ENCODE measurements at places on chromosomes 7 and 10.
A peak's percentile ranks its signal among the peaks of the same experiment; 100 is the strongest.

DNA sequence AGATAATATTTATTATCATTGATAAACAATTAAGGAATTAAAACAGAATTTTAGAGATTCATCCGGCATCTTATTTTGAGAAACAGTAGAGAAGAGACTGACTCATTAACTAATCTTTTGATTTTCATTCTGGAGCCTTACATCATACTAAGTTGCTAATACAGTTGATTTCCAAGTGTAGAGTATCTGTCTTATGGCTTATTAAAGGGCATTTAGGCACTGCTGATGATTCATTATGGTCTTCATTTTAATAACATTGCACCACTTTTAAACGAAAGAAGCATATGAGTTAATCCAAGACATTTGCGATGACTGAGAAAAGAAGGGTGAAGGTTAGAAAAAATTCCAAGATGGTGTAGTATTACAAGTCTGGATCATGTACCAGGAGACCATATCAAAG lies 186.0 kb upstream of the CACNA2D1 start:
- no peak for DNase-seq

- peak; percentile 55 for DNase-seq
Measured at GRCh38 chr7:105581066-105581811, at the start of gene EFCAB10. EFCAB10 (minus strand) TSS chr7:105581493; CDS start chr7:105581463, 30 bp downstream.

- no peak for DNase-seq
Measured at GRCh38 chr10:107168738-107169137, 4.2 kb upstream of the SORCS1 start.

DNA sequence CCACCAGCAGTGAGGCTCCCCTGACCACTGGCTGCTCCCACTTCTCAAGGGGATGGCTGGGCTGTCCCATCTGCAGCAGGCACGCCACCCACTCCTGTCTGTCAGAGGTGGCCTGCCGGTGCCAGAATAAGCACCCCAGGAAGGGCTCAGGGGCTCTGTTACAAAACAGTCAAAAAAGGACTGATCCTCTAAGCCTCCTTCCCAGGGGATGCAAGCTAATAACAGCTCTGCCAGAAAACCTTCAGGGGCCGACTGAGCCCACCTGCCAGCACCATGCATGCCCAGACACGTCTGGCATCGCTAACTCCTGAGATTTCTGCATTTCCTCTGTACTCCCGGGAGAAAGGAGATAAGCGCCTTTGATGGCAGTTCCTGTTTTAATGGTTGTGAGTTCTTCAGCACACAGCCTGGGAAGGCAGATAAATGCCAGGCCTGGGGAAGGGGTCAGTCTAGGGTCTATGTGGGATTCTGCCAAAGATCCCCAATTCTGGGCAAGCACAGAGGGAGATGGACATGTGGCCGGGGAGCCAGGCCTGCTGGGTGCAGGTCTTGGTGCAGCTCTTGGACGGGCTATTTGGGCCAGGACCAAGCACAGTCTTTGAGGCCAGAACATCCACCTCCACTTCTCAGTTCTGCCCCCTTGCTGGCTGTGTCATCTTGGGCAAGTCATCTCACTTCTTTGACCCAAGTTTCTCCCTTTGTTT lies 128.4 kb downstream of the ARHGAP22 start:
- DNase-seq, result no peak

GRCh38 chr10:103767756-103768155 lies 87.6 kb downstream of the SH3PXD2A start:
- no peak for DNase-seq

DNA sequence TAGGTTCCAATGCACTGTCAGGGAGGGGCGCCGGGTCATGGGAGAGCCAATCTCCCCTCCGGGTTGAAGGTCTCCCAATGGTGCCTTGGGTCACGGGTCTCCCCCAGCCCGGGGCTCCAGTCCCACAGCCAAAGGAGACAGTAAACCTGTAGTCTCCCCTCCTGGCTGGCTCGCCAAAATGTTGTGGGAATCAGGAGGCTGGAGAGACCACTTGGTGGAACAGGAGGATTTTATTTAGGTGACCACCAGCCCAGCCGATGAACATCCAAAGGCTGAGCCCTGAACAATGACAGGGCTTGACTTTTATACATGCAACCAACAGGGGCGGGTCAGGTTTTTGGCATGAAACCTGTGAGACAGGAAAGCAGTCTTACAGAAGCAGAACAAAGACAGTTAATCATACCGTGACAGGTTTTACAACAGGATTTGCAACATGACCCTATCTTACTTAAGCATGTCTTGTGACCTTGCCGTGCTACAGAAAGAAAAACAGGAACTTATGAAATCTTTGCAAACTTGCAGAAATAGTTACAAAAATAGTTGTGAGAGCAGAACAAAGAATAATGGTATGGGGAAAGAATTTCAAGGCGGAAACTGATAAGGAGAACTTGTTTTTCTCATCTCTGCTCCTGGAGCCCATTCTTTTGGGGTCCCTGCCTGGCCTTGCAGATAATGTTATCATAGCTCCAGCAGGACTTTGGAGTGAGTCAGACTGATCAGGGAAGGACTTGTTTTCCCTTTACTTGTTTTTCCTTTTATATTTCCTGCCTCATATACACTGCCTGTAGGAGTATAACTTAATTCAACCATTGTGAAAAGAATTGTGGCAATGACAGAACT lies 7.1 kb downstream of the ERV3-1 start:
- no peak for DNase-seq

DNA sequence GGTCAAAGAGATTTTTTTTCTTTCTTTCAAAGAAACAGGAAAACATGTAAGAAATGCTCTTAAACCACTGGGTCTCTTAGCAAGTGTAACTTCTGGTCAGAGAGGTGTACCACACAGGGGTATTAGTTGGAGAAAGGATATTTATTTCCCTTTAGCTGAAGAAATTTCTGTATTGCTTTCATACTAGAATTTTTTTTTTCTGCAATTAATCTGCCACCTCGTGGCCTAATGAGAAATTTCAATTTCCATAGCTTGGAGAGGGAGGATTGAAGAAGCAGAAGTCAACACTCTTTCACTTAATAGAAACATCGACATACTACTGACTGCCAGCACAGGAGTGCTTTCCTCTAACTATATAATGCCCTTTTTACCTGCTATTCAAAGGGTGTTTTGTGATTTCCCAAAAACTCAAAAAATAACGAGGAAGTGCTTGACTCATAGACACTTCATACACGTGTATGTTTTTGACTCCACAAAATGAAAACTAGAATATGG lies 177.6 kb upstream of the NAMPT start:
- no peak for DNase-seq

GRCh38 chr7:69922026-69922803 lies 323.9 kb downstream of the AUTS2 start:
- no peak for DNase-seq

- DNase-seq, result no peak
Measured at GRCh38 chr10:95759233-95759826, 3.4 kb downstream of the ENTPD1 start.

- no peak for DNase-seq
Measured at GRCh38 chr10:59880971-59881510, 25.3 kb downstream of the CCDC6 start.

- DNase-seq, result no peak
Measured at GRCh38 chr10:104333728-104334373, 4.4 kb downstream of the ITPRIP start.

DNA sequence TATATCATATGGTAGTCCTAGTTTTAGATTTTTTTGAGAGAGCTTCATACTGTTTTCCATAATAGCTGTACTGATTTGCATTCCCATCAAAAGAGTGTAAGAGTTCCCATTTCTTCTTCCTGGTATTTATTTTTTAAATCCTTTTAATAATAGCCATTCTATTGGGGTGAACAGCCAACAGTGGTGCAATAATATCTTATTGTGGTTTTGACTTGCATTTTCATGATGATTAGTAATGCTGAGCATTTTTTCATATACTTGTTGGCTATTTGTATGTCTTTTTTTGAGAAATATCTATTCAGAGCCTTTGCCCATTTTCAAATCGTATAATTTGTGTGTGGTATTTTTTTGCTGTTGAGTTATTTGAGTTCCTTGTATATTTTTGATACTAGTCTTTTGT lies 167.4 kb downstream of the FZD1 start:
- DNase-seq, result no peak

DNA sequence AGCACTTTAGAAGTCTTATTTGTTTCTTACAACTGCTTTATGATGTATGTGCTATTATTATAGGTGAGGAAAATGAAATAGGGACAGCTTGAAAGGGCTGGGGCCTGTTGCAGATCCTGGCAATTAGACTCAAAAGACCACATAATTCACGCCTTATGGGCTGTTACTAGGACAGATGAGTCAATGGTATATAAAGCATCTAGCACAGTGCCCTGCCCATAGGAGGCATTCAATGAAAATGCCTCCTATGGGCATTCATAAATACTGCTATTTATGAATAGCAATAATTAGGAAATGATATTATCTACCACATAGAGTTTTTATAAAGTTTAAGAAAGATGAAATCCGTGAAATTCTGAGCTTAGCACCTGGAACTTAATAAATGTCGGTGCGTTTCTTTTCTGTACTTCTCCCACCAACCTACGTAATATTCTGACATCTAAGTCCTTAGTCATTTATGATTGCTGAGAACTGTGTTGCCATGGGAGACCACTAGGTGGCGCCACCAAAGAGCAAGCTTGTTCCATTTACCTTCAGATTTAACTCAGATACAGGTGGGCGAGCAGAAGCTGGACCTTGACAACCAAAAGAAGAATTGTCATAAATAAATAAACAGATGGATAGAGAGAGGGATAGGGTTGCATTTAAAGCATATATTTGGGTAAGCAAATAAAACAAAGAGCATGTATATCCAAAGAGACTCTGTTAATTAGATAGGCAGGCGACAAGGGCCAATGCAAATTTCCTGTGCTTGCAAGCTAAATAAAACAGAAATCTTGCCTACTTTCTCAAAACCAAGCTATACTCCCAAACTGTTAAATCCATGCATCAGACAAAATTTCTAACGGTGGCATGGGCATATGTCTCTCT lies 699.9 kb downstream of the INHBA start:
- no peak for DNase-seq

DNA sequence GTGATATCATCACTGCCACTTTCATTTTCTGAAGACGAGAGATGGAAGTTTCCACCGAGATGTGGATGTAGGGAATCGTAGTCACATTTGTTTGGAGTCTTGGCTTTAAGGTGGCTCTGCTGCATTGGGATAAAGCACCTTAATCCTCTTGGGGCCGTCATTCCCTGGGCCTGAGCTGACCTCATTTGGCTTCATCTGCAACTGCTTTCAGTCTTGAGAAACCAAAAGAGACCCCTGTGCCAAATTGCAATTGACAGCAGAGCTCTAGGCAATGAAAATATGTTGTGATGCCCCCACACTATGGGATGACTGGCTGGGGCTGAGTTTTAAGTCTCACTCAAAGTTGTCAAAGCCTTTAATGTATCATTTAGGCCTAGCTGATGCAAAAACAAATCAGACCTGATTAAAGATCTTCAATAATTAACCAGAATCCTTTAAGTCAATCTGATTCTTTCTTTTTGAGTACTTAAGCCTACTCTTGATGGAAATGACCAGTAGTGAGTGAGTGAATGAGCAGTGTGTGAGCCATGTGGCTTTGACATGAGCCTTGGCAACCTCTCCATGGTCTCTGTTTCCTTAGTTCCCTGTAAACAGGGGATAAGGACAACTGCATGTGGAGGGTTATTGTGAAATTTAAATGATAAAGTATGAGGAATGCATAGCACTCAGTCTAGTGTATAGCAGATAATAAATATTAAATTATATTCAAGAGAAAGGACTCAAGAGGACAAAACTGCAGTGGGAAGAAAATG lies 155.0 kb downstream of the BMPER start:
- no peak for DNase-seq

GRCh38 chr10:124943301-124944092 lies 1.6 kb downstream of the ZRANB1 start:
- no peak for DNase-seq

- no peak for DNase-seq
Measured at GRCh38 chr7:70586822-70587221, 545.1 kb upstream of the GALNT17 start.

GRCh38 chr10:133235265-133235855 lies 2.3 kb upstream of the VENTX start:
- no peak for DNase-seq

DNA sequence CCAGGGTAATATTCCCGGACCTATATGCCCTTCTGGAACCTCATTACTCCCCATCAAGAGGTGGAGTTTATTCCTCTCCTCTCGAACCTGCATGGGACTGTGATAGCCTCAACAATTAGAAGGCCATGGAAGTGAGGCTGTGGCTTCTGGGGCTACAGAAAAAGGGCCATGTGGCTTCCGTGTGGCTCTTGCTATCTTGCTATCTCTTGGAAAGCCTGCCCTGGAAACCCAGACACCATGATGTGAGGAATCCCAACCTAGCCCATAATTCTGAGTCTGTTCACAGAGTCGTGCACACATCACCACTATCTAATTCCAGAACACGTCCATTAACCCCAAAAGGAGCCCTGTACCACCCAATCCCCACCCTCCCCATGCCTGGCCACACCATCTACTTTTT lies 20.8 kb upstream of the SH3PXD2A start:
- no peak for DNase-seq

DNA sequence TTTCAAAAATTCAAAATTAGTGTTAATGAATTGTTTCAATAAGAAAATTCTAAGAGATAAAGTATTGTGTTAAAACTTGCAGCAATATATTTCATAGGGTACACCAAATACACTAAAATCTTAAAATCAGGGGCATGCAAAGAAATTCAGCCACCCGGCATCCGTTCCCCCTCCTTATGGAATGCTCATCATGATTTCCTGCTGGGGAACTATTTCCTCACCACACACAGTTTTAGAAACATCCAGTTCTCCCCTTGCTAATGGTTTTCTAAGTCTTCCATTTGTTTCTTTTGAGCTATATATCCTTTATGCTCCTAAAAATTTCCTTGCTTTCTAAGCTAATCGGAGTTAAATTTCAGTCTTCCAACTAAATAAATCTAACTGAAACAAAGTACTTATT lies 60.7 kb downstream of the CHCHD3 start:
- no peak for DNase-seq

GRCh38 chr10:74637685-74638084 lies 188.7 kb upstream of the KAT6B start:
- DNase-seq, result no peak

DNA sequence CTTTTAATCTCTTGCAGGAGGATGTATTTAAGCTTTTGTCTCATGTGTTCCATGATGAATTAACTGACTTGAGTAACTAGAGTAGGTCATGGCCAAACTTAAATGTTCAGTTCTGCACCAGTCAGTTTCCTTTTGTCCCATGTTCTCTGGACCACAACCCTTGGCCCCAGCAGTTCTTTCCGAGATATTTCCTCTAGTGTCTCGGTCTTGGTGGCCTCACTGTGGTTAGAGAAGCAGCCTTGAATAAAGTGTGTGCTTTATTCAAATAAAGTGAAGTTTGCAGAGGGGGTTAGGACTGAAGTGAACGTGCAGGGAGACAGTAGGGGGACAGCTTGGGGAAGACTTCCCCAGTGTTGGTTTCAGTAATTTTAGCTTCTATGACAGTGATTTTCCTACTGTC lies 9.3 kb downstream of the ZNF212 start:
- DNase-seq, result no peak
